Right atrium auricular region (tissue), 2 donors: ENCODE measurements at places on chromosomes 16 and 17. TPM values are rescaled to one million over a fixed set of nuclear protein-coding genes. Genes with fewer than 3 reads are reported as not detected.

GRCh38 chr16:15553313-15554088 is 89.5 kb downstream of the MARF1 start:
- DNase-seq, result no peak

DNA sequence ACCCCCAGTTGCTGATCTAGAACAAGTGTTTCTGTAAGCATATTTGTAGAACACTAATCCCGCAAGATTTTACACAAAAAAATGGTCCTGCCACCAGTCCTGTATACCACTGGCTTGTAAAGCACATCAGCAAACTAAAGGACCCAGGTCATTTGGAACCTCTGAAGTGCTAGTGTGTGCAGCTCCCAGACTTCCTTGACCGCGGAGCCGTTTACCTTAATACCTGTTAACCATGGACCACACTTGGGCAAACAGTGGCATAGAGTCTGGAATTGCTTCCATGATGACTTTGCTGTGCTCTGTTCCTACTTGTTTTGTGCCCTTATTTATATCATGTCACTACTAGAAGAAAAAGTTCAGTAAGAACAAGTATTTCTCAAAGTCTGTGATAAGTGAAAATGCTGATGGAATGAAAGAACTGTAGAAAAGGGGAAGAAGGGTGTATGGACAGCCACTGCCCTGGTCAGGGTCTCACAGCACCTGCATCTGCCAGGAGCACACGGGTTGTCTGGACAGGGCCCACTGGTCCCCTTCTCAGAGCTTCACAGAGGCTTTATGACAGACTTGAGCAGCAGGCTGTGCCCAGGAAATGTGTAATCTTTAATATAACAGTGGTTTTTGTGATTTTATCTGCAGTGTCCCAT is 29.3 kb downstream of the ALDH3A2 start:
- DNase-seq, result no peak

GRCh38 chr17:7289256-7290032 is 5.0 kb downstream of the YBX2 start:
- DNase-seq, result no peak

KRT32 gene
- total RNA-seq, result not detected

DNA sequence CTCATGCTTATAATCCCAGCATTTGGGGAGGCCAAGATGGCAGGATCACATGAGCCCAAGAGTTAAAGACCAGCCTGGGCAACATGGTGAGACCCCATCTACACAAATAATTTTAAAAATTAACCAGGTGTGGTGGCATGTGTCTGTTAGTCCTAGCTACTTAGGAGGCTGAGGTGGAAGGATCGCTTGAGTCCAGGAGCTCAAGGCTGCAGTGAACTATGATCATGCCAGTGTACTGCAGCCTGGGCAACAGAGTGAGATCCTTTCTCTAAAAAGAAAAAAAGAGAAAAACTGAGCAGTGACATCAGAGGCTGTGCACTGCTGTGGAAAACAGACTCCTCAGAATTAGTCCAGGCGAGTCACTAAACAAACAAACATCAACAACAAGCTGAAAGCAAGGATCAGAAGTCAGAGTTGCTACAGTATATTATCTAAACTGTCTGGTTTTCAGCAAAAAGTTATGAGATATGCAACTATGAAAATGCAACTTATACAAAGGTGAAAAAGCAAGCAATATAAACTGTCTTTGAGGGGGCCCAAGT is 39.3 kb downstream of the CBFB start:
- no peak for DNase-seq

GRCh38 chr16:14338969-14339368 is 267.9 kb downstream of the MRTFB start:
- no peak for DNase-seq

DNA sequence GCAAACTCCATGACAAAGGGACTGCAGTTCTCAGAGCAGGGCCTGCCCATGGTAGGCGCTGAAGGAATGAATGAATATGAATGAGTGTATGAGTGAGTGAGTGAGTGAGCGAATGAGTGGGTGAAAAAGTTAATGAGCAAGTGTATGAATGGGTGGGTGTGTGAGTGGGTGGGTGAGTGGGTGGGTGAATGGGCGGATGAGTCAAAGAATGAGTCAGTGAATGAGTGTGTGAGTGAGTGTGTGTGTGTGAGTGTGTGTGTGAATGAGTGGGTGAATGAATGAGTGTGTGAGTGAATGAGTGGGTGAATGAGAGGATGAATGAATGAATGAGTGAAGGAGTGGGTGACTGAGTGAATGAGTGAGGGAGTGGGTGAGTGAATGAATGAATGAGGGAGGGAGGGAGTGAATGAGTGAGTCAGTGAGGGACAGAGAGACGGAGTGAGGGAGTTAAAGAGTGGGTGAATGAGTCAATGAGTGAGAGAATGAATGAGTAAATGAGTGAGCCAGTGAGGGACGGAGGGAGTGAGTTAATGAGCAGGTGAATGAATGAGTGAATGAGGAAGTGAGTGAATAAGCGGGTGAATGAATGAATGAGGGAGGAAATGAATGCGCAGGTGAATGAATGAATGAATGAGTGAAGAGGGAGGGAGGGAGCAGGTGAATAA is 11.1 kb upstream of the CHMP6 start:
- DNase-seq, result no peak
